ENCODE measurements at places on chromosomes 3 and 15. TPM values are rescaled to one million over a fixed set of nuclear protein-coding genes. Genes with fewer than 3 reads are reported as not detected.
A peak's percentile ranks its signal among the peaks of the same experiment; 100 is the strongest.

GTF2A2 gene
- total RNA-seq: 126 TPM

DNA sequence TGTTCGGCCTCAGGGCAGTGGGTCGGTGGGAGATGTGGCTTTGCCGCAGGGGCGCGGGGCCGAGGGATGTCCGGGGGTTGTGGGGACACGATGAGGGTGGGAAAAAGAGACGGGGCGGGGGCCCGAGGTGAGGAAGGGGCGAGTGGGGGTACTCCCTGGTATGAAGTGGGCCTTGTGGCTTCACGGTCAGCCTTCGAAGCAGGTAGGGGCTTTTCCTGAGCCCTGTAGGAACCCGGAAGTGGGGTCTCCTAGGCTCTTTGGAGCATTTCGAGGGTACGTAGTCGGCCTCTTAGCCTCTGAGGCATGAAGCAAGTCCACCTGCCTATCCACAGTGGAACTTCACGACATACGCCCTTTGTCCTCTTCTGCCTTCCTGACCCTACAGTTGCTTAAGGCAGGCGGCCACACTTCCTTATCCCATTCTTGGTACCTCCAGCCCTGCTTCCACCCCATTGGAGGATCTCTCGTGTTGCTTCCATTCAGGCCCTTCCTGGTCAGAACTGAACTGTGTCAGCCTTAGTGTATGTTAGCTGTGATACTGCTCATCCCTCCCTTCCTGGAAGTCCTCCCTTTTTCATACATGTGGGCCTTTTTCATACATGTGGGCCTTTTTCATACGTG, 389 bp downstream of the ARPC4 start:
- DNase-seq: peak; percentile 20

C2CD4A gene
- not detected for total RNA-seq

CD96 gene
- 0.07 TPM for total RNA-seq

DNA sequence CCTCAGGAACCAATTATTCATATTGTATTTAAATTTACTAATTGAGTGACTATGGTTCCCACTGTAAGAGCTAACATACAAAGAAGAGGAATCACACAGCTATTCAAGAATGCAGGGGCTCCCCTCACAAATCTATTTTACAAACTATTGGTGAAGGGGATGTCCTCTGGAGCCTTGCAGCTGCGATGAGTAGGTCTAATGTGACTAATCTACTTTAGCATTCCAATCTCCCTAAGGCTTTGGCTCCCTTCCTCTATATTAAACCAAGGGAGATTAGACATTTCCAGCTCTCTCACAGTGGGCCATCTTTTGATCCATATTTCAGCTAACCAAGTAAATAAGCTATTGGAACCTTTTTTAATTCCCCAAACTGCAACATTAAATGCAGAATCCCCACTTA, 514.2 kb upstream of the BCHE start:
- peak; percentile 44 for DNase-seq

GRCh38 chr3:102972350-102972749, 537.5 kb downstream of the ZPLD1 start:
- DNase-seq: no peak

C3orf38 gene
- total RNA-seq: 25.9 TPM

- no peak for DNase-seq
Observed at GRCh38 chr3:132652640-132653270, 6.9 kb downstream of the ACAD11 start.

DNA sequence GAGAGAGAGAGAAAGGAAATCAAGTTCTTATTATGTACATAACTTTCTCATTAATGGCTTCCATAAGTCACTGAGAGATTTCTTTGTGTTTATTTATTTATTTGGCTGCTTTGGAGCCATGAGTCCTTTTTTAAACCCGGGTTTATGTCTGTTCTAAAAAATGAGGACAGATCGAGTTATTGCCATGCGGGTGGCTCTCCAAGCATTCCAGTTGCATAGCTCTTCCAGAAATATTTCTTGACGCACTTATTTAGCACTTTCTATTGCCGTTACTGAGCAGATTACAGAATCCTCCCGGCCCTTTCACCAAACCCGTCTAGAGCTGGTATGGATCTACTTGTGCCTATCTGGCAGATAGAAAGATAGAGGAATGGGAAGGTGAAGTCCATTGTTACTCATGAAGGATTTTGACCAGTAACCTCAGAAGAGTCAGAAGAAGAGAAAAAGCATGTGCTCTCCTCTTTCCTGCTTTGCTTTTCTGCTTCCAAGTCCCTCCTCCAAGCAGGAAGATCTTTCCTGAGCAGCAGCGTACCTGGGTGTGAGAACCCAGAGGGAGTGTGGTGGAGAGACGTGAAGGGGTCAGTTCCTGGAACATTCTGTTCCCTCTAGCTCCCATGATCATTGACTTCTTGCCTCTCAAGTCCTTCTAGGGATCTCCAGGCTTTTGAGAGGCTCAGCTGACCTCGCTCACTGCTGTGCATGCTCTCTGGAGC, 112.8 kb downstream of the LPP start:
- DNase-seq: peak; percentile 61

- no peak for DNase-seq
Observed at GRCh38 chr3:133992381-133992780, 37.3 kb downstream of the SLCO2A1 start.

- DNase-seq: peak; percentile 98
Observed at GRCh38 chr3:171088964-171089754, 62.6 kb upstream of the SLC2A2 start.

DNA sequence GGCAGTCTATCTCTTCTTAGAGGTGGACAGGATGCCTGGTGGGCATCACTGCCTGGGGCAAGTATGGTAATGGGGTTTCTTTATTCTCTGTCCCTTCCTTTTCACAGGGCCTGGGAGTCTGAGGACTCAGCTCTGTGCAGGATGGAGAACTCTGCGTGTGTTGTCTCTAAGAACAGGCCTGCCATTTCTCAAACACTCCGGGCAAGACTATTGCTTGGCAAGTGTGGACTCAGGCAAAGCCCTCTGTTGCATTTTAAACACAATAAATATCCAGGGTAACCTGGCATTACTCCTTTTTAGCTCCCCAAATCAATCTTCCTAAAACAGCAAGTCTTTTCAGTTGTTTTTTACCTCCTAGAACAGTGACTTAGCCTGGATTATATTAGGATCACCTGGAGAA, 185.1 kb upstream of the ROPN1 start:
- DNase-seq: no peak

DNA sequence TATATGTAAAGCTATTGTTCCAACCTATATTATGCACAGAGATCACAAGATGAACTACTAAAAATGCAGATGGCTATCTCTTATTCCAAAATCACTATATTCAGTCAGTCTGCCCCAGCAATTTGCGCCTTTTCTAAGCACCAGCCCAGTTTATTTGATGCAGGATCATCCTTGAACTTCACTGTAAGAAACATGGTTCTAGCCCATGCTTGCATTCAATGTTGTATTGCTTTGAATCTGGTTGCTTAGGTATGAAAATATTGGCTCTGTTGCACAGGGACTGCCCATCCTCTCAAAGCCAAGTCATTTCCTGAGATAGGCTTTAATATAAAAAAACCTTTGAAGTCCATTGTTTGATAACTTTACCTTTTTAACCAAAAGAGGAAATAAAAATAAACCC, 170.5 kb upstream of the LRIG1 start:
- DNase-seq: peak; percentile 45

DNA sequence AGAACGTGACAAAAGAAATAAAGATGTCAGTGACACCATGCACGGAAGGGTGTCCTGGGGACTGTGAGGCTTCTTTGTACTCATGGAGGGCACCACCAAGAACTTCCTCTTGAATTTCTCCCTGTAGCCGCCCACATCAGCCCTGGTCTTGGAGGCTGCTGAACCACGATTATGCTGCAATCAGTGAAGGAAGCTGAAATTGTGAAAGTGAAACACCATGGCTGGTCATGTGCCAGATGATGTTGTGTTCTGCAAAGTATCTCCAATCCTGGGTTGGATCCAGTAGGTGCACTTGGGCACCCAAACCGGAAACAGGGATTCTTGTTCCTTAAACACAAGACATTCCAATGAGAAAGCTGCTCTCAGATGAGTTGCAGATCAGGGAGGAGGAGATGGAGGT, 104.4 kb upstream of the GOLGA6L6 start:
- peak; percentile 32 for DNase-seq

DNA sequence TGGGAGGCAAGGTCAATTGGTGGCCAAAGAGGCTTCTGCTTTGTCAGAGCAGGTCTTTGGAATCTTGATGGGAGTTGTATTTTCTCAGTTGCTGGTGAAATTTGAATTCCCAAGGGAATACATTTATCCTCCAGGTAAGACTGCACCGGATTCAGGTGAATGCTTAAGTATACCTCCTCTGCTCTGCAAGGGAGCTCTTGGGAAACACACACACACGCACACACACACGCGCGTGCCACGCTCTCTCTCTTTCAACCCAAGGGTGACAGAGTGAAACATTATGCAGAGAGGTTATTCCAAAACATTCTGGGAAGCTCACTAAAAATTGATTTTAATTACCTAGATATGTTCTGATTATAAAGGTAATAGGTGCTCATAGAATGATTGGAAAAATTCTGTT, 33.7 kb downstream of the ST6GAL1 start:
- DNase-seq: no peak

ZMYND10 gene
- 1.4 TPM for total RNA-seq

DNA sequence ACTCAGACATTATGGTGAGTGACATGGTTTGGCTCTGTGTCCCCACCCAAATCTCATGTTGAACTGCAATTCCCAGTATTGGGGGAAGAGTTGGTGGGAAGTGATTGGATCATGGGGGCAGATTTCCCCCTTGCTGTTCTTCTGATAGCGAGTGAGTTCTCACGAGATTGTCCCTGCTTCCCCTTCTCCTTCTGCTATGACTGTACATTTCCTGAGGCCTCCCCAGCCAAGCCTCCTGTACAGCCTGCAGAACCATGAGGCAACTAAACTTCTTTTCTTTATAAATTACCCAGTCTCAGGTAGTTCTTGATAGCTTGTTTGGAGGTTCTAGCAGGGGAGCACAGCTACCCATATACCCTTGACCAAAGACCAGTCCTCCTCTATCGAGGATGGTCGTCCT, 45.9 kb downstream of the ADAM10 start:
- no peak for DNase-seq

DNA sequence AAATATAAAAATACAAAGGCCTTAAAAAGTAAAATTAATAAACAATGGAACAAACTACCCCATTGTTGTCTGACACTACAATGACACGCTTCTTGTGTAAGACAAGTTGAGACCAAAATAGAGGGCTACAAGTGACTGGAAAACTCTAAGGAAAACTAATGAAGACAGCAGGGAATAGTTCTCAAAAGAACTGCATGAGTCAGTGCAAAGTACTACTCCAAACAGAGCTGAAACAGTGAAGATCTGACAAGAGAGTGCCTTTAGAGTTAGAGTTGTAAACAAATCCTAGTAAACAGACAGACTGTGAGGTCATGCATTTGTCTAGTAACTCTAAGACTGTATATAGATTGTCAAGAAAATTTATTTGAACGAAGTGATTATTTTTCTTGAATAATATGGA, 233.9 kb downstream of the BBX start:
- no peak for DNase-seq

MTMR10 gene
- 11.7 TPM for total RNA-seq

REC114 gene
- not detected for total RNA-seq

- DNase-seq: no peak
Observed at GRCh38 chr15:25879438-25879837, 16.3 kb upstream of the ATP10A start.

COPG1 gene
- 158 TPM for total RNA-seq

DNA sequence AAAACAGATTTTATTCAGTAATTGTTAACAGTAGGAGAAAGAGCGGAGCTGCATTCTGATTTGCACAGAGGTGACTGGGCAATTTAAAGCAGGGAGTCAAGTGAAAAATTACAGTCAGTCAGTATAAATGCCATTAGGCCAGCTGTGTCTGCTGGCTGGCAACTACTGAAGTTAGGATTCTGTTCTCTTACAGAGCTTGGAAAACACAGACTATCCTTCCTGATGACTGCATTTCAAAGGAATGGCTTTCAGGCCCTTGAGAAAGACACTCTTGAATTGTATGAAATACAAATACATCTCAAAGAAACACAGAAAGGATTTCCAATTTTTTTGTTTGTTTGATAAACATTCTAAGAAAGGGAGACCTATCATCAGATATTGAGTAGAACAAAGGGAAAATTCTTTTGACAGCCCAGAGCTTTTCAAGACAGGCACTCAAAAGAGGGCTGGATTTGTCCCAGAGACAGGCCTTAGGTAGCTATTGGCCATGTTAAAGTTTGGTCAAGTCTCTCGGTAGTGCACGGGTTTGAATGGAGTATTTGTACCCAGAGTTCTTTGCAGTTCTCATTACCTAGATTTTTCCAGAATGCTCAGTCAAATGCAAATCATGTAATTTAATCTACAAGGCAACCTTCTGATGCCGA, 551.2 kb upstream of the CCDC54 start:
- DNase-seq: peak; percentile 11

HYPK gene
- total RNA-seq: 26.9 TPM

FBXO40 gene
- total RNA-seq: 0.05 TPM
